ENCODE measurements at places on chromosomes 5 and 9.

GRCh38 chr5:86890375-86890774 is 272.6 kb downstream of the COX7C start:
- DNase-seq = no peak

DNA sequence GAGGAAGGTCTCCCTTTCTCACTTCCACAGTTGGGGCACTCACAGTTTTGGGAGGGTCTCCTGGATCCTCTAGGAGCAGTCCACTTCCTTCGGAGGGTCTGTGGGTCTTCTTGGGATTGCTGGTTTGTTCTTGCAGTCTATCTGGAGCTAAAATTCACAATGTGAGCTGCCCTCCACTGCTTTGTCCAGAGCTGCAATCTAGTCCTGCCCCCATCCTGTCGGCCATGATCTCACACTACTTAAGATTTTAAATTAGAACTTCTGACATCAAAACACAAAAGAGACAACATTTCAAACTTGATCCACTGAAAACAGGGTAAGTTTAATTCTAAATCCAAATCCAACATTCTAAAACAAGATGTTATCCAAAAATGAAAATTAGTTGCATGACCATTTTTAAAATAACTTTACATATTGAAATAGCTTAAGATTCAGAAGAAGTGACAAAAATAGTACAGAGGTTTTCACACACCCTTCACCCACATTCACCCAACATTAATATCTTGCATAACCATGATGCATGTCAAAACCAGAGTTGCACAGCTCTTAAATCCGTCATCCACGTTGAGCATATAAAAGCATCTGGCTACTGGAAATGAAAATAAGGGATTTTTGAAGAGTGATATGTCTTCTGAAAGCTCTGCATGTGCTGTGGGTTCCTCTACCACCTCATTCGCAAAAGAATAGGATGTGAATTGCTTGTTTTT is 113.7 kb upstream of the EPB41L4A start:
- DNase-seq = no peak

GRCh38 chr5:56426693-56427092 is 193.6 kb upstream of the ANKRD55 start:
- DNase-seq = no peak

- no peak for DNase-seq
These were observed 109.4 kb upstream of the TBCA start for GRCh38 chr5:77885519-77885918.

DNA sequence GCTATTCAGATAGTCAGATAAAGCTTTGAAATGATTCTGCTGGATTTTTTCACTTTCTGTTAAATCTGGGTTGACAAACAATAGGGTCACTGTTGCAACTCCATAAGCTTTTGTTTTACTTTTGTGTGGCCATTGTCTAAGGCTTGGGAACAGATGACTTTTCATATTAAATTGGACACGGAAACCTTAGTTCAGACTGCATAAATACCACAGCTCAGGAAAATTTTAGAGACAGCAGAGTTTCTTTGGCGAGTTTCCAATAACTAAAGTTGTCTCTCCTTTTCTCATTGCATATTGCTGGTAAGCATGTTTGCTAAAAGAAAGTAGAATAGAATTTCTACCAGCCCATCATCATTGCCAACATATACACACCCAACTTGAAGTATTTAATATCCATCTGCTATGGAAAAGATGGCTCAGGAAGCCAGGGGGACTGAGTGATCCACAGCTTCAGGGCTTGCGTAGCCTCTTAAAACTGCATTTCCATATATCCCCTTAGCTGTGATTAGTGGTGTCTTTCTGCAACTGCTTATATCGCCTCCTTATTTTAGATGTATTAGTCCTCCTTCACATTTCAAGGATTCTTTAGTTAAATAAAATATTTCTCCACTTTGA is 168.2 kb downstream of the ARHGAP26 start:
- DNase-seq = no peak

DNA sequence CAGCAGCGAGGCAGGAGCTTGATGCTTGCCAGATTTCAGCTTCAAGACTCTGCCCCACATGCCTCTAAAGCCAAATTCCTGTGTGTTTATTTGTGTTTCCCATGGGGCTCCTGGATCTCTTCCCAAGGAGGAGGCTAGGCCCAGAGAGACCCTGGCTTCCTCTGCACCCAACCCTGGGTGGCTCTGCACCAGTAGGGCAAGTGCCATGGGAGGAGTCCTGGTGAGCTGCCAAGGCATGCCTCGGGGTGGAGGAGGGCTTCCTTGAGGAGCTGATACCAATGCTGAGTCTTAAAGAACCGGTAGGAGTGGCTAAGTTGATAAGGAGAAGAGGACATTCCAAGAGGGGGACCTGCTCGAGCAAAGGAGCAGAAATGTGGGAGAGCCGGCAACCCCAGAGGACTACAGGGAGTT is 6.8 kb upstream of the TIFAB start:
- DNase-seq = no peak

GRCh38 chr9:134517069-134517680 is 124.4 kb upstream of the COL5A1 start:
- no peak for DNase-seq

DNA sequence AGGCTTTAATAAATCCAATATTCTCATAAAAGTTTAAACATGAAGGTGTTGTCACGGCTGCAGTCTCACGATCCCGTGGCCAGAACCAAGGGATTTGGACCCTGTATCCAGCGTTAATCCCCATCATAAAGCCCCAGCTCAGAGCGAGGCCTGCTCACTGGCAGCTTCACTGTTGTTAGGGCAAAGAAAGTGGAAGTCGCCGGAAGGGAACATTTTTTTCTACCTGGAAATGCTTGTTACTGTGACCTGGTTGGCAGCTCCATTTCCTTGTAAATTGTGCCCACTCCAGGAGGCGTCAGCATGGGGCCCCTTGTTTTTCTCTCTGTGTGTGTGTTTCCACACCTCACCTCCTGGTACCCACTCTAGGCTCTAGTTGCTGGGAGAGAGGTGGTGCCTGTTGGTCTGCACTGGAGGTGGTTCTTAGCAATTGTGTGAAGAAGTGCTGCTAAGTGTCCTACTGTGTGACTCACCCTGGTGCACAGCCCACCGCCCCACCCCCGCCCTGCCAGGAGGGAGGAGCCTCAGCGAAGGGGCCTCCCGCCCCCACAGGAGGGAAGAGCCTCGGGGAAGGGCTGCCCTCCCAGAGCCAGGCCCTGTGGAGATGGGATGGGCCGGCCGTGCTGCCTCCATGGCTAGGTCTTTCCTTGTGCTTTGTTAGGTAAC is 105.1 kb downstream of the EHMT1 start:
- DNase-seq = no peak

DNA sequence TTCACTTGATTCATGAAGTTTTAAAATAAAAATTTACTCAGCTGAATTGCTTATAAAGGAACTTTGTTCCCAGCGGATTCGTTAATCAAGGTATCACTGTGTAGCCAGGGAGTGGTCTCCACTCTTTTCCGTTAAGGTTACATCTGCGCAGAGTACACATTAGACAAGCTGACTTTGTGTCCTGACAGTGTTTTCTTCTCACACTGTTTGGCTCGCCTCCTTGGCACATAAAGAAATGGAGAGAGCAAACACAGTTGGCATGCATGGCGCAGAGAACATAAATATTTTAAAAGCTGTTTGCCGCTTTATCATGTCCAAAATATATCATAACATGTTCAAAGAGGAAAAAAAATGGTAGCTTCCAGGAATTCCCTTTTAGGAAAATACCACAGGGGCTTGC is 153.2 kb downstream of the EDIL3 start:
- no peak for DNase-seq

- DNase-seq = no peak
These were observed 31.8 kb downstream of the RUSC2 start for GRCh38 chr9:35521708-35522107.

DNA sequence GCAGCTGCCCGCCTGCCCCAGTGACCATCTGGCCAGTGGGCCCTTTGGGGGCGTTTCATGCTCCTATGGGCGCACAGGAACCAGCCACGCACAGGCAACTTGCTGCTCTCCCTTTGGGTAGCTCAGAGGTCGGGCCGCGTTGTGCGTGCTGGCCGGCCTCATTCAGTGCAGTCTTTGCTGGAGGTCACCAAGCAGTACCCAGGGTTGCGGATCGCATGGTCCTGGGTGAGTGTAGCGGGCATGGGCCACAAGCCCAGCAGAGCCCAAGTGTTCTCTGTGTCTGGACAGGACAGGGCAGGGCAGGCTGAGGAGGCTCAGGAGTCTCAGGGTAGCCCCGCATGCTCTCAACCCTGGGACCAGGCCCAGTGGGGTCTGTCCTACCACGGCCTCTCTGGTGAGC is 9.9 kb upstream of the MRNIP start:
- no peak for DNase-seq

GRCh38 chr5:58595952-58596351 is 13.1 kb downstream of the RAB3C start:
- no peak for DNase-seq

DNA sequence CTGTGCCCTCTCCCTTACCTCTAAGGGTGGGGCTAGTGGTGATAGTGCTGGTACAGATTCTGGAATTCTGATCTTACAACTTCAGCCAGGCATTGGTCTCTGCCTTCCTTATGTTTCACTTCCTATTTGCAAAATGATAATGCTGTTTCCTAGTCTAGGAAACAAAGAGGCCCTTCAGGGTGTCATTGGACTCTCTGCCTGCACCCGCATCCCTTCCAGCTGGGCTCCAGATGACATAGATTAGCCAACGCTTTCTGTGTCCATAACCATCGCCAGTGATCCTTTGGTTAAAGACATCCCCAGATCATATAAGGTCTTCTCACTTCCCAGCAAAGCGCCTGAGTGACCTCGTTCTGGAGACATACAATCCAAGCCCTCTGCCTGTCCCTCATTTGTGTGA is 180.7 kb downstream of the ERCC6L2 start:
- DNase-seq = no peak

DNA sequence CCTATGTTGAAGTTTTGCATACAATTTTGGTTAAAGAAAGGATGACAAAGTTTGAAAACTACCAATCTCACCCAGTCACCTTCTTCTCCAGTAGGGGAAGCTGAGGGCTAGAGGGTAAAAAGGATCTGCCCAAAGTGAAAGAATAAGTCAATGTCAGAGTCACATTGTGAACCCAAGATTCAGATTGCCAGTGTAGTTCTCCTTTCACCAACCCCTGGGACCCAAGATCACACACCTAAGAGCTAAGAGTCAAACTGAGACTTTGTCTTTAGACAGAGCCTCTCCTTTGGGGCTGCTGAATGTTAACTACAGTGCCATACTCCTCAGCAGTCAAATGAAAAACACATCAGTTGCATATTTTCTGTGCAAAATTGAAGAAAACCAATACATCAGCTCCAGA is 210.6 kb downstream of the ATP10B start:
- no peak for DNase-seq

DNA sequence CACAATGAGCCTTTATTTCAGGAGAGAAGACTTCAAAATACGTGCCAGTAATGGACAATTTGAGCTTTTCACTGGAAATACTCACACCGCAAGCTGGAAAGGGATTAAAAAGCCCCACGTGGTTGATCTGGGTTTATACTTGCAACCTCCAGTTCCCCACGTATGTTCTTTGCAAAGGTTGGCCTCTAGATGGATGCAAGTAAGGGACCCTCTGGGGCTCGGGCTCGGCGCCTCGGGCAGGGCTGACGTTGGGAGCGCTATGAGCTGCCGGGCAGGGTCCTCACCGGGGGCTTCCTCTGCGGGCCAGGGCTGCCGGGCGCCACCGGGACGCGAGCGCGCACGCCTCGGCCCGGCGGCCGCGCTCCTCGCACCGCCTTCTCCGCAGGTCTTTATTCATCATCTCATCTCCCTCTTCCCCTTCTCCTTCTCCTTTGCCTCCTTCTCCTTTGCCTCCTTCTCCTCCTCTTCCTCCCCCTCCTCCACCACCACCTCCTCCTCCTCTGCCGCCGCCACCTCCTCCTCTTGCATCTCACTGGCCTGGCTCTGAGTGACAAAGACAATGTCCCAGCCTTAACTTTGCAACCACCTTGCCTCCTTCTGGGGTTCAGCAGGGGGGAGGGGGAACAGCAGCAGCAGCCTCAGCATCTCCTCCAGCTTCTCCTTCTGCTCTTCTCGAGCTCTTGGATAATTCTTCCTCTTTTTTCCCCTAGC is 701 bp upstream of the ZNF462 start:
- no peak for DNase-seq

- no peak for DNase-seq
These were observed 973.6 kb upstream of the WWC1 start for GRCh38 chr5:167317884-167318283.

DNA sequence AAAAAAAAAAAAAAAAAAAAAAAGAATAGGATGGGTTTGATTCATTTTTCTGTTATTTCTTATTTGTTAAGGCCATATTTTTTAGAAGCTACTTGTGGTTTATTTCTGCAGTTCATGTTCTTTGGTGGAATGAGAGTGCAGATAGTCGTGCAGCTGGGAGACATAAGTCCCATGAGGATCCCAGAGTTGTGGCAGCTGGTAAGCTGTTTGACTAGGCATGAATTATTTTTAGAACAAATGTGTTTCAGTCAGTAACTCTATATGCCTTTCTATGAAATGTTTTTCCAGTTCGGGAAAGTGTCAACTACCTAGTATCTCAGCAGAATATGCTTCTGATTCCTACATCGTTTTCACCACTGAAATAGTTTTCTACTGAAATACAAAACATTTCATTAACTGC is 5.0 kb upstream of the NIPSNAP3B start:
- DNase-seq = no peak

DNA sequence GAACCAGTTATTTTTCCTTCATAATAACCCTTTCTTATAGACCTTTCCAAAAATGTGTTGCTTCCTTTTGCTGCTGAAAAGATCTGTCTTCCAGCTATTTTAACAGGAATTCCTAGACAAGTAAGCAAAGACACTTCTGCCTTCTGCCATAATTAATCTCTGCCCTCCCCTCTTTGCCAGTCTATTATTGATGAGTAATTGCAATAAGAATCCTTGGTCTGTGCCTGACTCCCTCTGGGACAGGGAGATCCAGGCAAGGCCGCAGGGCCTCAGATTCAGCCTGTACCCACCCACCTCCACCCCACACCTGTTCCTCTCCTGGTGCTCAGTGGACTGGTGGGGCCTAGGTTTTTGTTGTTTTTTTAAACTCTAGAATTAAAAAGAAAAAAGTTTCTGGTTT is 8.3 kb downstream of the FOXD1 start:
- no peak for DNase-seq

GRCh38 chr5:111132076-111132475 is 39.9 kb downstream of the WDR36 start:
- no peak for DNase-seq

GRCh38 chr9:98874721-98875255 is 67.3 kb downstream of the GALNT12 start:
- no peak for DNase-seq

GRCh38 chr5:28473531-28474107 is 1435.2 kb upstream of the CDH9 start:
- no peak for DNase-seq

DNA sequence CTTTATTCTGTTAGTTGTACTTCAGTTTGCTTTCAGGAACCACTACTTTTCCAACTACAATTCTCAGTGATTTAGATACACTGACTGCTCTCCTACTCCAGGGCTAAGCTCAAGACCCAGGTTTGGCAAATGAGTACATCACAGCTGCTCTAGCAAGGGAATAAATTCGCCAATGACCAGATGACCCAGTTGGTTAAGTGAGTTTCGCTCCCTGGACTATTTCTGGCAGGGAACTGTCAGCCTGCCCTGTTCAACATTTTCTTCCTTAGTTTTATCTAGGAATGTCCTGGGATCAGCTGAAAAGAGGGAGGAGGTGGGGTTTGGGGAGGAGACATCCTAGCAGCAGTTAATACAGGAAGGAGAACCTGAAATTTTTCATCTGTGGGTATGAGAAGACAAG is 6.4 kb upstream of the STARD4 start:
- no peak for DNase-seq

GRCh38 chr9:131449276-131449675 is 53.4 kb upstream of the POMT1 start:
- no peak for DNase-seq

GRCh38 chr9:117821954-117822353 is 117.8 kb downstream of the TLR4 start:
- no peak for DNase-seq

- DNase-seq = no peak
These were observed 103.7 kb upstream of the MVB12B start for GRCh38 chr9:126222835-126223431.
